ENCODE measurements at places on chromosomes 7 and 10.

DNA sequence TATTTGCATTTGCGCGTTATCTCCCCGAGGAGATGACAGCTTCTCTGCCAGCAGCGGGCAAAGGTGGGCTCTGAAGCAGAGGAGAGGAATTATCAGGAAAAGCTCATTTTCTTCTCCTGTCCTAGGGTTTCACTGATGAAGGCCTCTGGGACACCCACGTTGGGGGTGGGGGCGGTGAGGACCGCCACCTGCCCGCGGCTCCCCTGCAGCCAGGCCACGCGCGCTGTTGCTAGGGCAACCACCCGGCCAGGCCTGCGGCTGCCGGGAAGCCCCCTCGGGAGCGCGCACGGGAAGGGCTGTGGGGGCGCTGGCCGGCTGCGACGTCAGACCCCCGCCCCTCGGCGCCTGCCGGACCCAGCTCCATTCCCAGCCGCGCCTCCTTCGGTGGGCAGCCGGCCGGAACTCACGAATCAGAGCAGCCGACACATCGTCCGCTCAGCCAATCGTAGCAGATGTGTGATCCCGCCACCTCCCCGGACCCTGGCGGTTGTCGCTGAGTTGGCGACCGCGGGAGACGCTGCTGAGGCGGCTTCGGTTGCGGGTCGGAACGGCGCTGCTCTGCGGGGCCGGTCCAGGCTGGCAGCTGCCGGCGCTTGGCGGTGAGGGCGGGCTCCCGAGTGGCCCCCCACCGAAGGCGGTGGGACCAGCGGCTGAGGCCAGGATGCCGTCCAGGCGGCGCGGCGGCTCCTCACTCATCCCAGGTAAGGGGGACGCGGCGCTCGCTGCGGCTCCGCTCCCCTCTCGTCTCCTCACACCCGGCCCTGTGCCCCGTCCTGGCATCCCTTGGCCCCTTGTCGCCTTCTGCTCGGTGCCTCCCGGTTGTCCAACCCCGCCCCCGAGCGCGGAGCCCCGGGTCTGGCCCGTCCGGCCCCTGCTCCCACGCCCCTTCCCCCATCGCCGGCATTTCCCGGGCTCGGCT is at the start of gene TPST1:
TSS of gene TPST1 (plus strand) at position 513 of the 919 bp plus-strand sequence. CDS start 35,092 bp downstream, outside the sequence.
- DNase-seq, result peak; percentile 87

- DNase-seq, result no peak
Observed at GRCh38 chr7:139730746-139731612, 46.8 kb downstream of the HIPK2 start.

- no peak for DNase-seq
Observed at GRCh38 chr7:16365177-16365576, 56.2 kb downstream of the CRPPA start.

DNA sequence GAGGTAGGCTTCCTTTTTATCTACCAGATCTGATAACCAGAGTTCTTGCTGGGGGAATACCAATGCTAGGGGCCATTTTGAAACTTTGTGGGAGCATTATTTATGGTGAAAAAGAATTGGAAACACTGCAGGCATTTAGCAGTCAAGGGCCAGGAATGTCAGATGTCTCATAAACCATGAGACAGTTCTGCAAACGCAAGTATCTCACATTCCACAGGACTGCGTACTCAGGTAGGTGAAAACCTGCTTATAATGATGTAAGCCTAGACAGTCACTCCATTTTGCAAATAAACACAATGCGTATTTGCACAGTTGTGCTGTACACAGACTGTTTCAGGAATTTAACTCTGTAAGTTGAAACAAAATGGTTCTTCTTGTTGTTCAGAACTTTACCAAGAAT is 33.9 kb downstream of the ECHDC3 start:
- no peak for DNase-seq

DNA sequence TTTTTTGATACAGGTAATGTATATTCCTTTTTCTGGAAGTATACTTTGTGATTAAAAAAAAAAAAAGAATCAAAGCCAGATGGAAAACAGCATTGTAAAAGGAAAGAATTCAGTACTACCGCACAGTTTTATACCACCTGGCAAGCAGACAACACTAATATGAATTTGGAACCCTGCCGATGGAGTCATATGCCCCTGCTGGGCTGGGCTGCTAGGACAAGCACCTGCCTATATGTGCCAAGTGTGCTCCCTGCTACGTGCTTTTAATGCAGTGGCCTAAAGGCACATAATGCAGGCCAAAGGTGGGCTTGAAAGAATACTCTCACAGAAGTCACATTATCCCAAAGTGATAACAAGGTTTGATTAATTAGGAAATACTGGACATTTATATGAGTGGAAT is 29.8 kb upstream of the WAC start:
- peak; percentile 46 for DNase-seq

All from DMS 273 treated with DMSO at 0.1 percent for 48 hours (cell line).